RPMI7951 (cell line): ENCODE measurements at places on chromosomes 5 and 9. TPM values are rescaled to one million over a fixed set of nuclear protein-coding genes. Genes with fewer than 3 reads are reported as not detected.
A peak's percentile ranks its signal among the peaks of the same experiment; 100 is the strongest.

The MSH3 gene
- 6.6 and 10.1 TPM in 2 replicates for total RNA-seq

DNA sequence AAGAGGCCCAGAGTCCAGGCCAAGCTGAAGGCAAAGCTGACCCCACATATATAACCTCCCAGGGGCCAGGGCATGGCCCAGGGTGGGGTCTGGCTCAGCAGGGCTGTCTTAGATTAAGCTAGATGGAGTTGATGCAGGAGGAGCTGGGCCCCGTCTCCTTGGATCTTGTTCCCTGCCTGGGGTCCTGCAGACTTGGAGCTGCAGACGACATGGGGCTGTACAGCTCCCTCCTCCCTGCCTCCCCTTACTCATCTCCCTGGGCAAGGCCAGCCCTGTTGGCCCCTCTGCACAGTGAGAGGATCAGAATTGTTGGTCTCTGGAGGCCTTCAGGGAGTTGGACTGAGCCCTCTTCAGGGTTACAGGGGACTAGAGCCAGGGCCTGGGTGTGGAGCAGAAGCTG is 134.9 kb downstream of the RGS3 start:
- DNase-seq, result peak; percentile 15

DNA sequence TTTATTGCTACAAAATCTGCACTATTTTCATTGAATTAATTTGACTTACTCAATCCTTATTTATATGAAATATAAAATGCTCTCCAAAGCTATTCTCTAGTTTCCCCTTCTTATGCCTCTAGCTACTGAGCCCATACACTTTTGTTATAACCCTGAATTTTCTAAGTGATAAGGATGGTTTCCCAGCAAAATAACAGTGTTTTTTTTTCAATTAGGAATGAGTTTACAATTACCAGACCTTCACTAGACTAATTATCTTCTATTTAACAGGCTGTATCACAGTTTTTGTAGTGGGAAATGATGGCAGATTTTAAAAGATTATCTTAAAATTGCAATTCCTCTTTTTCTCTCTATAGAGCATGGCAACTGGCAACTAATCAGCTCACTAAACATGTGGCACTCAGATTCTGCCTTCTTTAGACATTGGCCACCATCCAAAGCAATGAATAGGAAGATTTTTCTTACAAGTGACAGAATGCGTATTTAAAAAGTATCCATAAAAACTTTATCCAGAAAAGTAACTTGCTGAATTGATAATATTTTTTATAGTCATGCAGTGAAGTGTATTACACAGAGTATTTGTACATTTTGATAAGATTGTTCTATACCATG is 585.7 kb upstream of the ZNF608 start:
- no peak for DNase-seq

DNA sequence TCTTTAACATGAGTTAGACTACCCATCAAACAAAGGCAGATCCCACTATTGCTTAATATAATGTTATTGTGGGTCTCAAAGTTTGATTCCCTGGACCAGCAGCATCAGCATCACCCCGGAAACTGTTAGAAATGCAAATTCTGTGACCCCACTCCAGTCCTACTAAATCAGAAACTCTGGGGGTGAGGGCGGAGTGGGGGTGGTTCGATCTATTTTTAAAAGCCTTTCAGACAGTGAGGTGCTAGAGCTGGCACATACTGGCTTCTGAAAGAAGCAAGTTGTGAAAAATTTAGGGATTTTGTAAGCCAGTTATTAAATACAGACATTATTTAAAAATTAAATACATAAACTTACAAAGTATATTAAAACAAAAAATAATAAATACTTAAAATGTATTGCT is 513.2 kb downstream of the NFIB start:
- no peak for DNase-seq

DNA sequence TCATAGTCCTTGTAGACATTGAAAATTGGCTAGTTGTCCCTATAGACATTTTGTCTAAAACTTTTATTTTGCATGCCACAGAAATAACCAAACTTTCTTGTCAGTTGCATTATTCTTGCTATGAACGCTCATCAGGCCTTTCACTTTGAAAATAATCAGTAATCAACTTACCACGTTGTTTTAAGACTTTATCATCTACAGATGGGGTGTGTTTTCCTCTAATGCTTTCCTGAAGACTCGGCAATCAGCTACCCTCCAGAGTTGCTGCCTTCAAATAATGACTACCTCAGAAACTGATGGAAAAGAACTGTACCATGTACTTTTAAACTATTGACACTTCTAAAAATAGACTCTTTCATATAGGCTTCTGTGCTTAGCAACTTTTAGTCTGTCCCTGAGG is 33.5 kb upstream of the HSPB3 start:
- DNase-seq, result no peak

- DNase-seq, result no peak
Measured at GRCh38 chr5:96214442-96215197, 218.4 kb downstream of the PCSK1 start.

DNA sequence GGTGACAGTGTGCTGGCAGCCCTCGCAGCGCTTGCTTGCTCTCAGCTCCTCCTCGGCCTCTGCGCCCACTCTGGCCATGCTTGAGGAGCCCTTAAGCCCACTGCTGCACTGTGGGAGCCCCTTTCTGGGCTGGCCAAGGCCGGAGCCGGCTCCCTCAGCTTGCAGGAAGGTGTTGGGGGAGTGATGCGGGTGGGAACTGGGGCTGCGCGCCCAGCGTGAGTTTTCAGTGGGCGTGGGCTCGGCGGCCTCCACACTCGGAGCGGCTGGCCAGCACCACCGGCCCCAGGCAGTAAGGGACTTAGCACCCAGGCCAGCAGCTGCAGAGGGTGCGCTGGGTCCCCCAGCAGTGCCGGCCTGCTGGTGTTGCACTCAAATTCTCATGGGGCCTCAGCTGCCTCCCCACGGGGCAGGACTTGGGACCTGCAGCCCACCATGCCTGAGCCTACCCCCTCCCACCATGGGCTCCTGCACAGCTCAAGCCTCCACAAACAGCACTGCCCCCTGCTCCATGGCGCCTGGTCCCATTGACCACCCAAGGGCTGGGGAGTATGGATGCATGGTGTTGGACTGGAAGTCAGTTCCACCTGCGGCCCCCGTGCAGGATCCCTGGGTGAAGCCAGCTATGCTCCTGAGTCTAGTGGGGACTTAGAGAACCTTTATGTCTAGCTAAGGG is 223.1 kb upstream of the PTPRD start:
- DNase-seq, result no peak

The PTGES gene
- 0.59 and 0.96 TPM in 2 replicates for total RNA-seq

- peak; percentile 20 for DNase-seq
Measured at GRCh38 chr5:138330813-138331448, 673 bp downstream of the CDC25C start.

DNA sequence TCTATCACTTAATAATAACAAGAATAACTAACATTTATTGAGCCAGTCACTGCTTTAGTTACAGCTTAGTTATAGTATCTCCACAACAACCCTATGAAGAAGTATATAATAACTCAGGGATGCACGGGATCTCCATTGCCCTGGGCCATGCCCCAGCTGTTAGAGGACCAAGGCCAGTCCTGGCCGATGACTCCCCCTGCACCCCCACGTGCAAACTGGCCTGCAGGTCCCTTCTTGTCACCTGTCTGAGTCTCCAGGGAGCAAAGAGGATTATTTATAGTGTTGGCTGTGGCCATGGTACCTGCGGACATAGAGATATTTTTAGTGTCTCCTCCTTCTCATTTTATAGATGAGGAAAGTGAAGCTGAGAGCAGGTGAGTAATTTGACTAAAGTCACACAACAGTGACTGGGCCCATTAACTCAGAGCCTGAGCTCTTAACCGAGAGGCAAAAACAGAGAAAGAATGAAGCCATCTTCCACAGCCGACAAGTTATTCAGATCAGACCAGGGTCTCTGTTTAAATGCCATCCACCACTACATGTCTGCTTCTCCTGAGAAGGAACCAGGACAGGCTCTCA is 94.4 kb downstream of the TMEM215 start:
- no peak for DNase-seq

DNA sequence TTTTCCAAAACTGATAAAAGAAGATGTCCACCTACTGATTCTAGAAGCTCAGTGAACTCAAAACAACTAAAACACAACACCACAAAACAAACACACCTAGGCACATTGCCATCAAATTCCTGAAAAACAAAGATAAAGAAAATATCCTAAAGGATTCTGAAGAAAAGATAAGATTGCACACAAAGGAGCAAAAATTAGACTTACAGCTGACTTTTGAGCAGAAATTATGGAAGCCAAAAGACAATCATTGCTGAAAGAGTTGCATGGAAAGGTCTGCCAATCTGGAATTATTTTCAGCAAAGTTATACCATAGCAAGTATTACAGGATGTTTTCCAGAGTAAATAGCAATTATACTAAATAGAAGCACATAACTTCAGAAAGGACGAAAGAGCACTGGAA is 128.2 kb upstream of the IRX2 start:
- no peak for DNase-seq

GRCh38 chr9:129867136-129868022 is 32.1 kb downstream of the USP20 start:
- DNase-seq, result no peak

The DMGDH gene
- not detected in 2 replicates for total RNA-seq

The NNT gene
- total RNA-seq, result 35.2 and 44.0 TPM in 2 replicates

GRCh38 chr9:76709020-76709419 is 55.2 kb upstream of the PCA3 start:
- DNase-seq, result no peak

The SLC6A18 gene
- not detected in 2 replicates for total RNA-seq

DNA sequence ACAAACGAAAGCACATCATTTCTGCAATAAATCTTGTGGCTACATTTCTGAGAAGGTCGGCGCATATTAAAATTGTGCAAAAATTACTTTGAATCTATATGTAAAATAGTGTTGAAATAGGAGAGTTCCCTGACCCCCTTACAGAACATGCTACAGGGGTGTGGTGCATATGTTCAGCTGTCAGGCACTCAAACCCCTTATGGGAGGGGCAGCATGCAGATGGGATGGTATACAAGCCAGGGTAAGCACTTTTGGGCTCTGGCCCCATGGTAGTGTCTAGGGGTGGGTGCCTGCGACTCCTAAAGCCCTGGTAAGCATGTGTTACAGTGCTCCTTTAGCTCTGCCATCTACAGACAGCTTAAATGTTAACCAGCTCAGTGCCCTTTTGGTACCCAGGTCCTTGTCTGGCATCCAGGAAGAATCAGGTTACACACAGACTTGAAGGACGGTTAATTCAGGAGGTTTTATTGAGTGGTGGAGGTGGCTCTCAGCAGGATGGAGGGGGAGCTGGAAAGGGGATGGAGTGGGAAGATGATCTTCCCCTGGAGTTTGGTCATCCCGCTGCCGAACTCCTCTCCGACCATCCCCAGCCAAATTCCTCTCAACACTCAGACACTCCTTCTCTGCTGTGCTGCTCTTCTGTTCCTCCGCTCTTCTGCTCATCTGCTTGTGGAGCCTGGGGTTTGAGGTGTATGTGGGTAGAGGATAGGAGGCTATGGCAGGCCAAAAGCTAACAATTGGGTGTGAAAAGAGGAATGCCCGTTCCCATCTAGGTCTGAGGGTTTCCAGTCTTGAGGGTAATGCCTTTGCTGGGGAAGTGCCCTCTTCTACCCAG is 84.6 kb upstream of the RASEF start:
- DNase-seq, result no peak

GRCh38 chr5:15252331-15252730 is 247.6 kb upstream of the FBXL7 start:
- DNase-seq, result no peak

DNA sequence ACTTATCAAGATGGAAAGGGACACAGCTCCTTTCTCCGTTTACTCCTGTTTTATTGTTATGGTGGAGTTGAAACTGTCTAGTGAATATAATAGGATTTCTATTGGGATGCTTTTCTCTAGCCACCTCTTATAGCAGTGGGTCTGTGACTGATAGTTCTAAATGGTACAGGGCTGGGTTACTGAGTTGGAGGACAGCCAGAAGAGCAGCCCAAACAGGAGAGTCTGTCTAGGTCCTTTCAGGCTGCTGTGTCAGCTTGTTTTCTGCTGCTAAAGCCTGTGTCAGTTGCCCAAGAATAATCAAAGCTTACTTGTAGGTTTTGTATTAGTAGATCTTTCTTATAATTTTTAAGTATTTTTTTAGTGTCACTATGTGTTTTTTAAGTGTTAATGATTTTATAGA is 356.0 kb upstream of the SEMA6A start:
- no peak for DNase-seq

- no peak for DNase-seq
Measured at GRCh38 chr9:117046666-117047327, 359.7 kb downstream of the TRIM32 start.

DNA sequence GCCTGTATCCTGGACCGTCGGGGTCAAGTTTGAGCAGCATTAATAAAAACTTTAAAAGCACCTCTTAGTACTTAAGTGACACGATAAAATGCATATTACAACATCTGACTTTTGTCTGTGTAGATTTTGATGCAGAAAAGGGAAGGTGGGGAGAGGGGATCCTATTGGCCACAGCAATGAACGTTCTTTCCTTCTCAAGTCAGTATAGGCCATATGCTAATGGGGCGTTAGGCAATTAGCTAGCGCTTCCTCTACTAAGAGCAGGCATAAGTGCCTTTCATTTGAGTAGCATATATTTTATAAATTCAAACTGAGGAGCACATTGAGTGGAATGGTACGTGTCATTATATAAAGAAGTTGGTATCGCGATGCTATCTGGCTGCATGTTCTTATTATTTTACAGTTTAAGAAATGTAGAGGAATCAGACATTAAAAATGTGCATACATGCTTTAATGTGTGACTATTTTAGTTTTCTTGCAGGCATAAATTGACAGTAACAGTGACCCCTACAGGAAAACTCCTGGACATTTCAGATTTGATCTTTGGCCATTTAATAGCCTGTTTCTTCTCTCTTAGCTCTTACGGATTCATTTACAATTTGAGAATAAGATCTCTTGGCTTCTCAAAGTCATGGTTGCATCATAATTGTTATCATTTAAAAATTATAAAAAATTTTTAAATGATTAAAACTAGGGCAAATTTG is 1.1 kb upstream of the GNA14 start:
- DNase-seq, result peak; percentile 18

GRCh38 chr9:95010431-95010838 is 283.9 kb downstream of the AOPEP start:
- peak; percentile 50 for DNase-seq

The LHX6 gene
- total RNA-seq, result under 0.01 and 0.12 TPM in 2 replicates

The SPATA31C1 gene
- total RNA-seq, result not detected in 2 replicates

The MLLT3 gene
- 16.1 and 18.3 TPM in 2 replicates for total RNA-seq

The IL9 gene
- not detected in 2 replicates for total RNA-seq

The ANKRD34B gene
- not detected in 2 replicates for total RNA-seq

DNA sequence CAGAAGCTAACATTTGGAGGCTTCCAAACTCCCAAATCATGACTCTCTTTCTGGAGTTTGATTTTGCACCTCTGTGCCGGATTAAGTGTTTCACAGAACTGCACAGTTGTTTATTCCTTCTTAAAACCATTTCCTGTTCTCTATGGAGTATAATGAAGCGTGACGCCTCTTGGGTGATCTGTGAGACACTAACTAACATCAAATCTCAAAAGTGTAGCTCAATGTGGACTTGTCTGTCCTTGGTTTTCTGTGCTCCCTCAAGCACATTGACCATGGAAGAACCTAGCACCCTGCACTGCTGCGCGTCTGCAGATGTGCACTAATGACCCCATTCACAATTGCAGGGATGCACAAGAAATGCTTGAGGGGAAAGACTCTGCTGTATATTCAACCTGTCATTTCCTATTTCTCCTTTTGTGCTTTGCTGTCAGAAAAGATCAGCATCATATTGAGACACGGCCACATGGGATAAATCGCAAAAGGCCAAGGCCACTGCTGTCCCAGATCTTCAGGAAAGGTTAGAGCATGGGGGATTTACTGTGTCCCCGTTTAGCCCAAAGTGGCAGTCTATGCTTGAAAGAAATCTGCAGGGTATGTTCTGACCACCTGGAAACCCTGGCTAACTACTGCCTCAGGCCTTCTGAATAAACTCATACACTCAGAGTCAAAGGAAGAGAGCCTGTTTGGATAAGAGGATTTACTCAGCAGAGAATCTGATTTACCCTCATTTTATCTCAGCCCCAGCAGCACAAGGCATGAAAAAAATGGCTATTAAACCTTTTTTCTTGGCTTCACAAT is 109.6 kb downstream of the BAAT start:
- DNase-seq, result no peak
